ENCODE measurements at places on chromosomes 7 and 10.

DNA sequence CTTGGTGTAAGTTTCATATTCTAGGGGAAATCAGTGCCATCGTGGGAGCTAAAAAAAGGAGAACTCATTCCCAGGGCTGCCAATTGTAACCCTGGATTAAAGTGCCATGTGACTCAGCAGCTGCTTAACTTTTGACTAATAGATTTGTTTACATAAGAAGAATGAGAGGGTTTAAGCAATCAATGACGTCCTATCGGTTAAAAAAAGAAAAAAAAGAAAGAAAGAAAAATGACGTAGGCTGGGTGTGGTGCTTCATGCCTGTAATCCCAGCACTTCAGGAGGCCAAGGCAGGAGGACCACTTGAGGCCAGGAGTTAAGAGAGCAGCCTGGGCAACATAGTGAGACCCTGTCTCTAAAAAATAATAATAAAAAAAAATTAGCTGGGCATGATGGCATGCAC lies 116.2 kb upstream of the AFAP1L2 start:
- DNase-seq: no peak

- no peak for DNase-seq
Observed at GRCh38 chr10:16765509-16766375, 51.5 kb downstream of the RSU1 start.

GRCh38 chr10:792083-792791 lies 102.8 kb upstream of the DIP2C start:
- no peak for DNase-seq

GRCh38 chr10:9244864-9245263 lies 1190.4 kb downstream of the GATA3 start:
- no peak for DNase-seq

DNA sequence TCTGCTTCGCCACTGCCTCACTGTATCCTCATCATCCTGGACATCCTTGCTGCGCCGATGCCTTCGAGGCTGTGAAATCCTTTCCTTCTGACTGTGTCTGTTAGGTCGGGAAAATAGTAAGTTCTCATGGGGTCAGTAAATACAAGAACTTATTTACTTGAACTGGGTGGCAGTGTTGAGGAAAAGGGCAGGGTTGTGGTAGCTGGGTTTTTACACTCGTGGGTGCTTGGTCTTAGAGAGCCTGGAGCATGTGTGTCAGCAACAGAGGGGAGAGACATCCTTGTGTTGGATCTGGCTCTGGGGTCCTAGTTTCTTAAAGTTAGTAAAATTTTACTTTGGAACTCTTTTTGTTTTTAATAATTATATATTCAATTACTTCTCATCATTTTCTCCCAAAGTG lies 112.9 kb upstream of the GATA3 start:
- no peak for DNase-seq

DNA sequence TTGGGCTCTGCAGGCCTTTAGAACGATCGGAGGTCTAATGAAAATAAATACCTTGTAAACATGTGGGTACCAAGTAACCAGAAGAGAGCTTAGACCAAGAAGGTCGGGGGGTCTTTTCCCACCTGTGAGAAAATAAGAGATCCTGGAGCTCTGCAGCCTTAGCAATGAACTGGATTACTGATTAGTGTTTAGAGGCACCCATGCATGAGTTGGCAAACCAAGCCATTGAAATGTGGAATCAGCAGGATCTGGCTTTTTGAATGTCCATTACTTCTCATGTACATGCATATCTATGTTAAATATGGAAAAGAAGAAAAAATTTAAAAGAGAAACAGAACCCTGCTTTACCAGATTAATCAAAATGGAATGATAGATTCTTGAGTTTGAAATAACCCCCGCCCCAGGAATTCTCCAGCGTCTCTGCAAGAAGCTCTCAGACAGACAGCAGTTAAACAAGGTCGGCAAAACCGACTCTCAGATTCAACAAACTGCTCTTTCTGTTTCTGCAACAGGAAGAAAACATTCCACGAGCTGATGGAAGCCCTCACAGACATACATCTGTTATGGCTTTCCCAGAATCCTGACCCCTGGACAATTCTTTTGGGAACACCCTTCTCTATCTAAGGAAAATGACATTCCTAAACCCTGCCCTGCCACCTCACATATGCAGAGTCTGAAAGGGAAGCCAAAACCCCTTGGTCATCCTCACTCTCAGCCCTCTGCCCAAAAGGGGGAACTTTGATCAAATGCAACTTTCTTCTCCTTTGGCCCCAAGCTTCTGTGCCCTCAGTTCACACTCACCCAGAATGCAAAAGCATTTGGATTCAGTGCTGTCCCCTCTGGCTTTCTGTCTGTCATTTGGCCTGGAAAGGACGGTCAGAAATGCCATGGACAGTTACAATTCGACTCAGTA lies 78.7 kb upstream of the EN2 start:
- DNase-seq: no peak

DNA sequence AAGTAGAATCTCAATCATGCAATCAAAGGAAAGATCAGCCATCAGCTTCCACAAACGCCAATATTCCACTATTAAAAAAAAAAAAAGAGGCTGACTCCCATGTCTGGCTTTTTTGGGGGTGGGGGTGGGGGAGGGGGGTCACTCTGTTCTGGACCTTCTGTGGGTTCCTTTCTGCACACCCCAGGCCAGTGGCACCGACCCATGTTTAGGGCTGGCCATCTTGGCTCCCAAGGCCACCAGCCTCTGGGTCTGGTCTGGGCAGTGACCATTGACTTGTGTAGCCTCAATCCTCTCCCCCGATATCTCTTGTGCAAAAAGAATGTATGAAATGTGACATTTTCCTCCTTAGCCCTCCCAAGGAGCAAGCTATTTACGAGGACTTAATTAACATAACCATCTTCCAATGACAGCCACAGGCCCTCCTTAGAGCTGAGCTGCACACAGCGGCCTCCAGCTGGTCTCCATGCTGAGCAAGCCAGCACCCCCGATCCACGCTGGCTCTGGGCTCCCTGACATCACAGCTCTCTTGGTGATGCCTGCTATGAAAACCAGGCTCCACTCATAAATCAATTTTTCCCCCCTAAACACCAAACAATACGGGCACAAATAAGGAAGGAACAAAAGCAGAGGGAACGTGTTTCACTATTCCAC lies 100.1 kb downstream of the ZRANB1 start:
- DNase-seq: no peak

GRCh38 chr10:103709341-103709920 lies 145.9 kb downstream of the SH3PXD2A start:
- DNase-seq: no peak

GRCh38 chr7:140200061-140200989 lies 23.5 kb upstream of the KDM7A start:
- no peak for DNase-seq

GRCh38 chr7:120259386-120259785 lies 13.6 kb upstream of the KCND2 start:
- no peak for DNase-seq

- no peak for DNase-seq
Observed at GRCh38 chr7:94345907-94346306, 48.8 kb upstream of the COL1A2 start.

GRCh38 chr10:122864194-122864592 lies 15.2 kb downstream of the FAM24B start:
- DNase-seq: no peak

DNA sequence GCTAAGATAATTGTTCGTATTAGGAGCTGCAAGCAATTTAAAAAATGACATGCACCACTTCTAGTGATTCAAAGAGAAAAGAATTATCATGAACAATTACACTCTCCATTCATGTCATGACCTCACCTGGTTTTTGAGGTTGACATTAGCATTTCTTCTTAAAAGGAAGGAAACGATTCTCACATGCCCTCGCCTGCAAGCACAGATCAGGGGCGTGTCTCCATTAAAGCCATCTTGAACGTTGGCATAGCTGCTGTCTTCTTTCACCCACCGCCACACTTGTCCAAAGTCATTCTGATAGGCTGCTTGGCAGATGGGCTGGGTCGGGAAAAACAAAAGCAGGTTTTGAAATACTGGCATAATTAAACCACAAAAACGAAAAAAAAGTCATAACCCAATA lies 19.9 kb downstream of the ANKRD22 start:
- DNase-seq: no peak

- DNase-seq: no peak
Observed at GRCh38 chr10:78642269-78642816, 426.4 kb upstream of the ZMIZ1 start.

GRCh38 chr10:91389636-91390512 lies 20.3 kb upstream of the HECTD2 start:
- DNase-seq: no peak

DNA sequence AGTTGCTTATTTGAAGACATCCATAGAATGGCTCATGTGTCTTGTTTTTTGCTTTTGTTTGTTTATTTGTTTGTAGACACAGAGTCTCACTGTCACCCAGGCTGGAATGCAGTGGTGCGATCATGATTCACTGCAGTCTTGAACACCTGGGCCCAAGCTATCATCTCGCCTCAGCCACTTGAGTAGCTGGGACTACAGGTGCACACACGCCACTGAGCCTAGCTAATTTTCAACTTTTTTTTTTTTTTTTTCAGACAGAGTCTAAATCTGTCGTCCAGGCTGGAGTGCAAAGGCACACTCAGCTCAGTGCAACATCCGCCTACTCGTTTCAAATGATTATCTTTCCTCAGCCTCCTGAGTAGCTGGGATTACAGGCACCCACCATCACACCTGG lies 83.3 kb upstream of the KLF6 start:
- no peak for DNase-seq

- DNase-seq: peak; percentile 69
Observed at GRCh38 chr7:5422396-5423305, 983 bp downstream of the TNRC18 start.

DNA sequence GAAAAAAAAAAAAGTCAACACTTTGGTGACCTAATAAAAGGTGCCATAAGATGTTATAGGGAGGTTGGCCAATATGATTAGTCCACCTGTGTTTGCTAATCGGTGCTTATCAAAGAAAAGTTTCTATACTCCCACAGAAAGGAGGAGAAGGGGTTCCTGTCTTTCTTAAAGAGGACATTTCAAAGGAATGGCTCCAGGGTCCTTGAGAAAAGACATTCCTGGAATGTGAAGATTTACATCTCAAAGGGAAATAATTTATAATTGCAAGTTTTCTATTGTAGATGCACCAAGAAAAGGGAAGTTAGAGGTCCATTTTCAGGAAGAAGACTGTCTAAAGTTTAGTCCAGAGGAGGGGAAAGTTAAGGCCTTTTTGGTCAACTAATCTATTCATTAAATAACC lies 715.3 kb downstream of the NXPH1 start:
- no peak for DNase-seq

- no peak for DNase-seq
Observed at GRCh38 chr7:95951997-95952795, 179.8 kb downstream of the DYNC1I1 start.

- DNase-seq: peak; percentile 43
Observed at GRCh38 chr7:137846827-137847567, at the start of gene DGKI. Gene DGKI (minus strand): TSS chr7:137846974.

GRCh38 chr10:74927701-74928100 lies 101.3 kb downstream of the KAT6B start:
- DNase-seq: no peak

GRCh38 chr10:48778193-48778857 lies 93.7 kb downstream of the WDFY4 start:
- no peak for DNase-seq

GRCh38 chr10:78851647-78852046 lies 217.1 kb upstream of the ZMIZ1 start:
- peak; percentile 9 for DNase-seq

DNA sequence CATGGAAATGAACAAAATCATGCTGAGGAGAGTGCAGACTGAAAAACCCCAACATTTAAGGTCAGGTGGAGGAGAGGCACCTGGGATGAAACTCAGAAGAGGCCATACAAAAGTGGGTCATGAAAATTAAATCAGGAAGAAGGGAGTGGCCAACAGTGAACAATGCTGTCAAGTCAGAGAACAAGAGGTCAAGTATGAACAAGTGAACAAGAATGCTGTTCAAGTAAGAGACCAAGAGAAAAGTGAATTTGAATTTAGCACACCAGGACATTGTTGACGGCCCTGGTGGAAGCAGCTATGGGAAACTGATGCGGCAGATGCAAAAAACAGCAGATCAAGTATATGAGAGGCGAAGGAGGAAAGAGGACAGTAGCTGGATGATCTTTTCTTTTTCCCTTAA lies 7.9 kb downstream of the CEP41 start:
- DNase-seq: no peak

GRCh38 chr7:20776942-20777341 lies 9.7 kb downstream of the SP8 start:
- no peak for DNase-seq

GRCh38 chr7:82438521-82438920 lies 5.1 kb downstream of the CACNA2D1 start:
- no peak for DNase-seq

GRCh38 chr7:128112781-128113221 lies 81.6 kb upstream of the LRRC4 start:
- no peak for DNase-seq

DNA sequence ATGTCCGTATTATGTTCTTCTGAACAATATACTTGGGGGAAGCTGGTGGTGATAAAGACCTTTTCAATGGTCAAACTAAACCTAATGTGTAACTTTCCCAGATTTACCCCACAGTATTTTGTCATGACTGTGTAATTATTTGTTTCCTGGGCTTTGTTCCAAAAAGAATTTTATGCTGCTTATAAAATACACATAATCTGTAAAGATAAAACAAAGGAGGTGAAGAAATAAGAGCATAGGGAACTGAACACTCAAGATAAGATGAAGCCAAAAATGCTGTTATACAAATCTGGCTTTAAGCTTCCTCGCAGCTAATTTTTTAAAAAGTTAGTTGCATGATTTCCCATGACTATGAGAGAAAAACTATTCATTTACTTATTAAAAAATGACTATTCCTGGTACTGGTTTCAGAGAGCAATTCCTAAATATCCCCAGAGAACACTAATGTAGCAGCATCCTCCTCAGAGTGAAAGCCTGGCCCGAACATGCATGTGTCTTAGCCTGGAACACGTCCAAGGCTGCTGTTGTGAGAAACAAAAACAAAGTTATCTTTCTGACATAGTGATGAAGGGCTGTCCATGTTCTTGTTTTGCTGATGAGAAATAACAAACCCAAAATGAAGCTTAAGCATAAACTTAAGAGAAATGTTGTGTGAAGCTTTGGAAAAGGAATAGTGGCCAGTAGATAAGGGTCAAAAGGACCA lies 33.9 kb downstream of the MALSU1 start:
- peak; percentile 67 for DNase-seq

- DNase-seq: no peak
Observed at GRCh38 chr7:156667110-156667426, 26.5 kb downstream of the RNF32 start.

GRCh38 chr7:141027043-141027442 lies 12.3 kb upstream of the MRPS33 start:
- DNase-seq: no peak

DNA sequence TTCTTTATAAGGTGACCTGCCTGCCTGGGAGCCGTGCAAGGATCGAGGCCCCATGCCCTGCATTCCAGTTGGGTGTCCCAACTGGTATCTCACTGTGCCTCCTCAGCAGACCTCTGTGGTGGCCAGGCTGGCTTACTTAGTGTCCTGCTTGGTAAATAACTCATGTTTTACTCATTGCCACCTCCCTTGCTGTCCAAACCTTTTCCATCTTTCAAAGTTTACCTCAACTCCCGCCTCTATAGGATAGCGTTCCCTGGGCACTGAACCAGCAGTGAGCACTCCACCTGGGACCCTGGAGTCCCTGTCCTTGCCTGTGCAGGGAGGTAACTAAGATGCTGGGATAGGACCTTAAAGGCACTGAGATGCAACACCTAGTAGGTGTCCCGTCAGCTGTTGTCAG lies 33.6 kb downstream of the SLC18A2 start:
- no peak for DNase-seq

- DNase-seq: peak; percentile 57
Observed at GRCh38 chr7:155233311-155234157, 64.1 kb upstream of the INSIG1 start.

GRCh38 chr7:52233248-52233647 lies 802.2 kb upstream of the POM121L12 start:
- DNase-seq: no peak

- DNase-seq: no peak
Observed at GRCh38 chr7:3459111-3459510, 158.1 kb downstream of the SDK1 start.
